ENCODE measurements at places on chromosomes 13 and 19.
A peak's percentile ranks its signal among the peaks of the same experiment; 100 is the strongest.

GRCh38 chr19:55157064-55157908 lies at the start of gene TNNI3:
TNNI3 (minus strand) TSS chr19:55157732; CDS start chr19:55157589, 143 bp downstream.
- DNase-seq = no peak

- DNase-seq = no peak
These were observed 930.8 kb downstream of the SLITRK5 start for GRCh38 chr13:88601949-88602348.

- DNase-seq = no peak
These were observed 21.9 kb downstream of the GRIN2D start for GRCh38 chr19:48415395-48415794.

GRCh38 chr19:34667349-34668076 lies 9.4 kb downstream of the SCGB2B2 start:
- peak; percentile 1 for DNase-seq

DNA sequence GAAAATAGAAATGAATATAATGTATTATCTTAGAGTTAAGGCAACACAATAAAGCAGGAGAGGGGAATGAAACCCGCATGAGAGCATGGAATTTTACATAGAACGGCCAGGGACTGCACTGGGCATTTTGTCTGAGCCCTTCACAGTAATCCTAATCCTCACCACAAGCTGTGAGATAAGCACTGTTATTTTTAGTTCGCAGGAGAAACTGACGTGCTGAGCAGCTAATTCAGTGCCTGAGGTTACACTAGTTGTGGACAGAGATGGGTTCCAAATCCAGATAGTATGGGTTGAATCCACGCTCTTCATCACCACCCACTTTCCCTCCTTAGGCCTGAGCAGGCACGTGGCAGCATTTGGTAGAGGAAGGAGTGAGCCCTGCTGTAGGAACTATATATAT lies 24.8 kb upstream of the ZNF527 start:
- DNase-seq = no peak

DNA sequence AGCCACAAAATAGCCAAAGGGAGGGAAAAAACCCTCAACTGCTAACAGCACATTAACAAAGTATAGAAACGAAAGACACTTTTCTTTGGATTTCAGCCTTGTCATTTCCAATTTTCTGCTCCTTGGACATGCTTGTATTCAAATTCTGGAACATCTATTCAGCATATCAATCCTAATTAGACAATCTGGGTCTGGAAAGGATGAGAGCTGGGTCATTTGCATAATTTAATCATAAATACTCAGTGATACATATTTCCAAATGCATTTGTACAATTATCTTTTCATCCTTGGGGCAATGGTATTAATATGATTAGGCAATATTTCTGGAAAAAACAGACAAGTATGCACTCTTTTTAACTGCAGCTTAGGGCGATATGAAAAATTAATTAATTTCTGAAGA lies 14.3 kb downstream of the DACH1 start:
- no peak for DNase-seq

DNA sequence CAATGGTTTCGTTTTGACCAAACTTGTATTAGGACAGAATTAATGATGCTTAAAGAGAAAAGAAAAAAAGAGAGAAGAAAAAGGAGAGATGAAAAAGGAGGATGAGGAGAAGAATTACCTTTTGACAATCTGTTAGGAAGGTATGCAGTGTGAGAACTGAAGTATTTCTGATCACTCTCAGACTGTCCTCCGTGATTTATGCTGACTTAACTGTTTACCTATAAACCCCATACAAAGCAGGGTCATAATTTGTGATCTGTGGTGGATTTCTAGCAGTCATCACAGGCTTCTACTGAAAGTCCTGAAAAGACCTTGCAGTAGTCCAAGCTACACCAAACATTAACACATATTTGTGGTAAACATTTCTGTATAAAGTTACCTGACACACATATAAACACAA lies 93.9 kb downstream of the PCDH17 start:
- DNase-seq = no peak

GRCh38 chr19:43562698-43563241 lies 12.6 kb downstream of the XRCC1 start:
- peak; percentile 28 for DNase-seq

DNA sequence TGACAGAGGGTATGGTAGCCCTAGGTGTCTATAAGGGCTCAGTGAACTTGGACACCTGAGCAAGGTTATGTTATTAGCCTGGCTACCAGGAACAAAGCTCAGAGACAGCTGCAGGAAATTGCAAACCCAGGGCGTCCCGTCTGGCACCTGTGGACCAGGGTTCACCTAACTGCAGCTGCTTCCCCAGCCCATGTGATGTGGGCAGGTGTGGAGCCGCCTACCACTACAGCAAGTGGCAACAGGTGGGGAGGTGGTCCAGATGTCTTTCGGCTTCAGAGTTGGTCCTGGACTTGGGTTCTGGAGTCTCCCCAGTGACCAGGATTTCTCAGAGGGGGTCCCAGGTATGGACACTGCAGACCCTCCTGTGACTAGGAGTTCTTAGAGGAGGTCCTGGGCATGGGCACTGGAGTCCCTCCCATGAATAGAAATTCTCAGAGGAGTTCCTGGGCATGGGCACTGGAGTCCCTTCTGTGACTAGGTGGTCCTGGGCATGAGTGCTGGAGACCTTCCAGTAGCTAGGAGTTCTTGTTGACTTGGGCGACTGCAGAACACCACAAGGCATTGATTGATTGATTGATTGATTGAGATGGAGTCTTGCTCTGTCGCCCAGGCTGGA lies 25.2 kb downstream of the ACTL9 start:
- DNase-seq = no peak

Measured in skeletal muscle cell (primary cell).